Mammary epithelial cell (primary cell): ENCODE measurements at places on chromosomes 4 and X. TPM values are rescaled to one million over a fixed set of nuclear protein-coding genes. Genes with fewer than 3 reads are reported as not detected.

The HELT gene
- total RNA-seq: not detected in 2 replicates

The KLF3 gene
- 41.3 and 54.5 TPM in 2 replicates for total RNA-seq

GRCh38 chr4:7327341-7327885 lies 107.3 kb downstream of the PSAPL1 start:
- no peak for DNase-seq

The ZNF330 gene
- 18.7 TPM for total RNA-seq

DNA sequence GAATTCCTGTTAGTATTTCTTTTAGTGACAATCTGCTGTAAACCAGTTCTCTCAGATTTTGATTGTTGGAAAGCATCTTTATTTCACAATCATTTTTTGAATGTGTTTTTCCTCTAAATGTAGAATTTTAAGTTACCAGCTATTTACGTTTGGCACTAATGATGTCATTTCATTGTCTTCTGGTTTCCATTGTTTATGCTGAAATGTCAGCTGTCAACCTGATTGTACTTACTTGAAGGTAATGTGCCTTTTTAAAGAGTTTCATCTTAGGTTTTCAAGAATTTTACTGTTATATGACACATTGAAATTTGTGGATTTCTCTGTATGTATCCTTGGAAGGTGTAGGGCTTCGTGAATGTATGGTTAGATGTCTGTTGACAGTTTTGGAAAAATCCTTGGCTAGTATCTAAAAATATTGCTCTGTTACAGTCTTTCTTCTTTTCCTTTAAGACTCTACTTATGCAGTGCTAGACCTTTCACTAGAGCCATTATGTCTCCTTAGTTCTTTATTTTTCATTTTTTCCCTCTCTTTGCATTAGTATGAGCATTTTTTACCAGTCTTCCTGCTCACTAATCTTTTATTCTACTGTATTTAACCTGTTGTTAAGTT lies 30.4 kb downstream of the SMAD1 start:
- DNase-seq: peak; percentile 24

The MAGEA10 gene
- not detected in 2 replicates for total RNA-seq

DNA sequence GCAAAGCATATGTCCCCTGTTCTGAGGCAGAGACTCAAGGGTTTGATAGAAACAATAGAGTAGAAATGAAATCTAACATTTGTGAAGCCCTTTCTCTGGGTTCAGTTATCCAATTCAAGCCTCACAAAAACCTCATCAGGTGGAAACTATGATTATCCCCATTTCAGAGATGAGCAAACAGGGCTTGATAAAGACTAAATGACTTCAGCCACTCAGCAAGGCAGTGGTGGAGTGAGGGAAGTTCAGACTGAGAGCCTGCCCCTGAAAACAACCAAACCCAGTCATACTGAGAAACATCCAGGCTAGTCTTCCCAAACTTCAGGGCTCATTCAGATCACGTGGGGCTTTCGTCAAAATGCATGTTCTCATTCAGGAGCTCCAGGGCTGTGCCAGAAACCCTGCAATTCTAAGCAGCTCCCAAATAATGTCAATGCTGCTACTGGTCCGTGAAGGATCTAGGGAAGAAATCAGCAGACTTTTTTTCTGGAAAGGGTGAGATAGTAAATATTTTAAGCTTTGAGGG lies 109.6 kb upstream of the KIT start:
- no peak for DNase-seq

The MND1 gene
- 5.3 and 10.4 TPM in 2 replicates for total RNA-seq

The RNF150 gene
- 0.08 TPM in 1 of 2 replicates, not detected in the other for total RNA-seq
